ENCODE measurements at places on chromosomes 7 and 10.

DNA sequence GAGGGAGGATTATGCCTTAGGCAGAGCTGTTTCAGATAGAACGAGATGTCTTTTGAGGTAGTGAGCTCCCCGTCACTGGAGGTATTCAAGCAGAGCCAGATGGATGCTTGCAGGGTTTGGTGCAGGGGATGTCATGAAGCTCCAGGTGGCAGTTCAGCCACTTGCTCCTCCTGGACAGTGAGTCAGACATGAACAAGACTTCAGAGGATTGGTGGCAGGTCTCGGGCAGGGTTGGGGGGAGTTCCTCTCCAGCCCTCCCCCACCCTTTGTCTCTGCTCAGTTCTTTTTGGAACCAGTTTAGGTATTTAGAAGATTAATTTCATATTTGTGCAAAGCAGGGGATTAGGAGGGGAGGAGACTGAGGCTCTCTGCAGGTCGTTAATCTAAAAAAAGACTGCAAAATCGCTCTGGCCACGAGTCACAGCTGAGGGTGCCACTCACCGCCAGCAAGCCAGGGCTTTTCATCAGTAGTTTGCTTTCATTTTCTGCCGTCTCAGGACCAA, 21.5 kb upstream of the MYL10 start:
- no peak for DNase-seq

DNA sequence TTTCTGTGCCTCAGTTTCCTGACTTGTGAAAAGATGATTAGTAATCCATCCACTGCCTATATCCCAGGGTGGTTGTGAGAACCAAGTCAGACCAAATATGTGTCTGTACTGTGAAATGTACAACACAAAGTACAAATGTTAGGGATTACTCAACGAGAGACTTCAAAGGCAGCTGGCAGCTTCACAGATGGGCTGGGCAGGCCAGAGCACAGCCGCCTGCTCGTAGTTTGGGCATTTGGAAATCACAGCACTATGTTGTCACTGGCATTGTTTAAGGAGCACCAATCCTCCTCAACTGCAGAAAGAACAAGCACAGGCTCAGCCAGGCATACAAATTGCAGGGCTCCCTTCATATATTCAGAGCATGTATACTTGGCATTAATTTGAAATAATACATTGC, 64.5 kb upstream of the C10orf90 start:
- DNase-seq, result peak; percentile 15

DNA sequence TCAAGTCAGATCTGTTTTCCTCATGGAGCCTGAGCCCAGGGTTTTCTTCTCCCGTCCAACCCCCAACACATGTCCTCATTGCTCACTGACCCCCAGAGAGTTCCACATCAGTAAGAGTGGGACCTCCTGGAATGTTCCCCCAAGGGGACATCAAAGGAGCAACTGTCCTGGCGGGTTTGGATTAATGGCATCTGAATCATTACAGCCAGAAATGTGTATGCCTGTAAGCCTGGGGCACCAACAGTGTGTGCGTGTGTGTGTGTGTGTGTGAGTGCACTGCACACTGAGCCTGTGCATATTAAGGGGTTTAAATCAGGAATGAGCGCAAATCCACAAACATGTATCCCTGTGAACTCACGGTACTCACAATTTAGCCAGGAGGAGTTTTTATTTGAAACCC, 222.3 kb downstream of the PLXNA4 start:
- no peak for DNase-seq

DNA sequence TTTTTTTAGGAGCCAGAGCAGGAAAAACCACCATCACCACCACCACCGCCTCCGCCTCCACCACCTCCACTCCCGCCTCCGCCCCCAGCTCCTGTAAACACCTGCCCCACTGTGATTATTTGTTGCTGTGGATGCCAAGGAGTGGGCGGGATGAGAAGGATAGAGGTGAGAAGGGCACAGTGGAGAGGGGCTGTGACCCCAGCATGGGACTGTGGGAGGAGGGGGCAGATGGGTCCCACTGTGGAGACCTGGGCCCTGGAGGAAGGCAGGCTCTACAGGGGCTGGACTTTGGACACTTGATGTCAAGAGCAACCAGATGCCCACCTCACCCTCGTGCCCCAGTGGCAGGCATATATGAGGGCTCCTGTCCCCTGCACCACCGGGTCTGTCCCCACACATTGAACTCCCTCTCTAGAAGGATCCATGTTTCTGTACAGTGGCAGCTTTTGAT, 24.7 kb downstream of the ANTXRL start:
- DNase-seq, result no peak

DNA sequence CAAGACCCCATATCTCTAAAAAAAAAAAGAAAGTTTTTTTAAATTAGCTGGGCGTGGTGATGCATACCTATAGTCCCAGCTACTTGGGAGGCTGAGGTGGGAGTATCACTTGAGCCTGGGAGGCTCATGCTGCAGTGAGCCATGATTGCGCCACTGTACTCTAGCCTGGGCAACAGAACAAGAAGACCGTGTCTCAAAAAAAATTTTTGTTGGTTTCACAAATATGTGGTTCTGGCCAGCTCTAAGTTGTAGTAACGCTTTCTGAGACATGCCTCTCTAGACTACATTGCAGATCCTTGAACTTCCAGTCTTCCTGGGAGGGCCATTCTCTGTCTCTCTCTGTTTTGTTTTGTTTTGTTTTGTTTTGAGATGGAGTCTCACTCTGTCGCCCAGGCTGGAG, 24.6 kb upstream of the RHBDD2 start:
- DNase-seq, result peak; percentile 86

DNA sequence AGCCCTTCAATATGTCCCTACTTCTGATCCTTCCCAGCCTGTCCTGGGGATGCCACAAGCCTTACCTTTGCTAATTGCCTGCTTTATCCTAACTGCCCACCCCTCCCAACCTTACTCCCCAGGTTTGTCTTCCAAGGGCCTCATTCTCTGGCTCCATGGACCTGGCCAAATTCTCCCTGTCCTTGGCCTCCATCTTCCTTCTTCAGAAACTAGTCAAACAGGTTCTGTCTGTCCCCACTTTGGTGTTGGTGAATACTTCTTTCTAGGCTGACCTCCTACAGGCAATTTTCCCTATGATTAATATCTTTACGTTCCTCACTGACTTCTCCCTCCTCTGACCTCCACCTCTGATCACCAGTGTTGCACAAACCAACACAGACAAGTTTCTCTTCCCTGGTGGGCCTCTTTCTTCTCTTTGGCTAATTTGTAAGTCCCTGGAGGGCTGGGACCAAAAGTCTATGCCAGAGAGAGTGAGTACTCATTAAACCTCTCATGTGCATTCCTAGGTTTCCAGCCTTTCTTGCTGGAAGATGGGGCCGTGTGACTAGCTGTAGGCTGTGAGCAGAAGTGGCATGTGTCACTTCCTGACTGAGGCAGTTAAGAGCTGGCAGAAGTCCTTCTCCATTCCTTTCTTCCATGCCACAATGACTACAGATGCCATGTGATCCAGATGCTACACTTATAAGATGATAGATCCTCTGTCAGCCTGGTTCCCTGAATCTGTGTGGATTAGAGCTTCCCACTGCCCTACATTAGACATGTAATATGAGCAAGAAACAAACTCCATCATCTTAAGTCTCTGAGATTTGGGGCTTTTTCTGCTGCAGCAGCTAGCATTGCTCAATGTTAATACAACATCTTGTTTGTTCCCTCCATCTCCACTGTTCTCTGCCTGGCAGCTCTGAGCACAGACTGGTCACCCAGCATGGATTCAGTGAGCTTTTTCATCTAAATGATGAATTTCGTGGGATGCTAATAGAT, 382.7 kb downstream of the RPS24 start:
- peak; percentile 72 for DNase-seq

DNA sequence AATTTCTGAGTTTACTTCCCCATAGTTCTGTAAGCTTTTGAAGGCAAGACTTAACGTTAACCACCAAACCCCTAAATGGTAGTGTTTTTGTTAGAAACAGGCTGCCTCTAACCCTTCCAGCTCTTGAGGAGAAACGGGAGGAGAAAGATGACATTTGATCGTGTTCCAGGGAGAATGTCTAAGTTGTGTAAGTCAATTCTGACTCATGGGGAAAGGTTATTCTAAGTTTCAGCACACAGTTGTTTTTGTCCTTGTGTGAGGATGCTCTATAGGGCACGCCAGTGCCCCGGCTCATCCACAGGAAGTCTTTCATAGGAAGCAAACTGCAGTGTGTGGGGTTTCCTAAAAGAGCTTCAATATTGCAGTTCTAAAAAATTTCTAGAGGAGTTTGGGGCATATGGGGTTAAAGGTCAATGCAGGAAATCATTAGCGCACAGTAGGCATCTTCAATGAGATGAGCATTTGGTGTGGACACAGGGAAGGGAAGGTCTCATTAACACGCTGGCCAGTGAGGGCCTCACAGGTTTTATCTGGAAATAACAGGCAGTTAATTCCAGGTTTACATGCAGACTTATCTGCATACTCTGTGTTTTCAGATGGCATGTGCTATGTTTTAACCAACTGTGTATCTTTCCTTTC, 638.2 kb upstream of the IGFBP3 start:
- DNase-seq, result peak; percentile 93

GRCh38 chr7:151141311-151141854, 26.1 kb downstream of the GBX1 start:
- no peak for DNase-seq

GRCh38 chr10:25175527-25176420, 973 bp downstream of the GPR158 start:
- DNase-seq, result no peak

- DNase-seq, result no peak
Observed at GRCh38 chr7:151877911-151878835, 1.3 kb upstream of the PRKAG2 start.

DNA sequence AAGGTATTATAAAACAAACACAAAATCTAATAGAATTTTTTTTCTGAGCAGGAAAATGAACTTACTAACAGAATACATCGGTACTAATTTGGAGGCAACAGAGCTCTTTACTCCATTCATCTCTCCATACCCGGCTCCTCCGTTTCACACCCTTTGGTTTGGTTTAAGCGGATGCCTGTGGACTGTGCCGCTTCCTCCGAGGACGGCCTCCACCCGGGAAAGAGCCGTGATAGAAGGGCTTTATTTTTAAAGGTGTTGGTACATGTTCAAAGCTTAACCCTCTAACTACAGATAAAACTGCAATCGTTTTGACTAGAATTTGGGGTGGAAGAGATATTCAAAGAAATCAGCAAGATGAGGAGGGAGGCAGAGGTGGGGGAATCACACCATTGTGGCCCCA, 1.9 kb downstream of the VIPR2 start:
- no peak for DNase-seq

GRCh38 chr7:27180431-27181420, 4.3 kb downstream of the HOXA11 start:
- no peak for DNase-seq

DNA sequence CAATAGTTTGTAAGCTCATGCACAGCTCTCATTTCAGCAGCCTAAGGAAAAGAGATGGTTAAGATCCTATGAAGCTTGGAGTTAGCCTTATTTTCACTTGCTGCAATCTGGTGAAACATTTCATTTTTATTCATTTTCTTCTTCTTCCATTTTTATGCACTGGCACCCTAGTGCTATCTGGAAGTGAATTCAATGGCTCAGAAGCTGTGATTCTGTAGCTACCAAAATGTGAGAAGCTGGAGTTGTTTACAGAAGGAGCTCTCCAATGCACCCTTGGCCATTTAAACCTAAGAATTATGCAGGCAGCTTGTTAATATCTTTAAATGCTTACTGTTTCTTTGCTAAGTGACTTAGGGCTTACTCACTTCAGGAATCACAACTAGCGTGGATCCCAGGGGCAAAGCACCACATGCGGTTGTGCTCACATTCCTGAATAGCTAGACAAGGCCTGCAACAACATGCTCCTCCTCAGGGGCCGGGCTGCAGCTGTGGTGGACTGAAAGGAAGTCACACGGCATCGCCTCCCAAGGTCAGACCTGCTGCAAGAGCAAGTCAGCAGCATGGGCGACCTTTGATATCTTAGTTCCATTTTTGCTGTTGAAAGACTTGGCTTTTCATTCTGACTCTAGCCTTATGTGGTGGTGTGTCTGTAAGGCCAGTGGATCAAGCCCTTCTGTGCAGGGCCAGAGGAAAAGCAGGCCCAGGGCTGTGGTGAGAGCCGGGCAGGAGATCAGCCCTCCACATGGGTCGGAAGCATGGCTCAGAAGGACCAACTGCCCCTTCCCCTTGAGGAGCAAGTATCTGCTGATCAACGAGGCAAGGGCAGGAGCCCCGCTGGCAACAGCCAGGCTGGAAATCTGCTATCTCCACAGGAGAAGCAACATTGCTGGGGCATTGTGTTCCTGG, 91.9 kb upstream of the MBL2 start:
- peak; percentile 64 for DNase-seq

DNA sequence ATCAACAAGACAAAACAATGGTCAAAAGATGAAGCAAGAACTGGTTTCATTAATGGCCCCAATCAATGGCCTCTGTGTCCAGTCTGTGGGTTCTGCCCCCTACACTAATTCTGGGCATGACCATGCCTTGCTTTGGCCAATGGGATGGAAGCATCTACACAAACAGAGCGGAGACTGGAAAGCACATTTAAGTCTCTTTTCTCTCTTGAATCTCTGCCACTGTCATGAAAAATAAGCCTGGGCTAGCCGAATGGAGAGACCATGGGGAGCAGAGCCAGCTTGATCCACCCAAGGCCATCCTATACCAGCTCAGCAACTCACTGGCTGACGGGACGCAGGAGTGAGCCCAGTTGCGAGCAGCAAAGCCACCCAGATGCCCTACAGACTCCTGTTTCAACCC, 30.9 kb downstream of the ANKRD16 start:
- DNase-seq, result no peak

- no peak for DNase-seq
Observed at GRCh38 chr10:24394461-24395190, 185.7 kb downstream of the KIAA1217 start.

- no peak for DNase-seq
Observed at GRCh38 chr7:127713006-127713405, 61.0 kb downstream of the SND1 start.

GRCh38 chr7:116669769-116670168, 2.2 kb upstream of the MET start:
- DNase-seq, result peak; percentile 34

DNA sequence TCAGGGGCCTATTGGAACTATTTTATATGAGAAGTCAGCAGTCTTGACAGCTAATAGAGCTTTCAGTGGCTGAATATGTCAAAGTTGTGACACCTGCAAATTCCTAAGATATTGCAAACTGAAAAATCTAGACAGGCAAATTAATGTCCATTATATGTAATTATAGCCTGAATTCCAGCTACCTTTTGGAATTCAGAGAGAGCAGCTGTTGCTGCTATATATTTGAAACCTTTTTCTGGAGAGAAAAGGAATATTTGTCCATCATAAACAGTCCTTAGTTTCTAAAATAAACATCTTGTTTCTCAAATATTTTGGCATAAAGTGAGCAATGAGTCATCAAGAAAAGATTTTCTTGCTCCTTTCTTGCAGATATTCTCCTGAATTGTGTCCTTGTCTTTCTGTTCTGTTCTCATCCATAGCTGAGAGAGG, 408.9 kb upstream of the SEMA3D start:
- peak; percentile 39 for DNase-seq

GRCh38 chr10:23370106-23370505, 25.5 kb upstream of the C10orf67 start:
- DNase-seq, result no peak
